Endodermal cell (in vitro differentiated cells): ENCODE measurements at places on chromosomes 3 and 15.

DNA sequence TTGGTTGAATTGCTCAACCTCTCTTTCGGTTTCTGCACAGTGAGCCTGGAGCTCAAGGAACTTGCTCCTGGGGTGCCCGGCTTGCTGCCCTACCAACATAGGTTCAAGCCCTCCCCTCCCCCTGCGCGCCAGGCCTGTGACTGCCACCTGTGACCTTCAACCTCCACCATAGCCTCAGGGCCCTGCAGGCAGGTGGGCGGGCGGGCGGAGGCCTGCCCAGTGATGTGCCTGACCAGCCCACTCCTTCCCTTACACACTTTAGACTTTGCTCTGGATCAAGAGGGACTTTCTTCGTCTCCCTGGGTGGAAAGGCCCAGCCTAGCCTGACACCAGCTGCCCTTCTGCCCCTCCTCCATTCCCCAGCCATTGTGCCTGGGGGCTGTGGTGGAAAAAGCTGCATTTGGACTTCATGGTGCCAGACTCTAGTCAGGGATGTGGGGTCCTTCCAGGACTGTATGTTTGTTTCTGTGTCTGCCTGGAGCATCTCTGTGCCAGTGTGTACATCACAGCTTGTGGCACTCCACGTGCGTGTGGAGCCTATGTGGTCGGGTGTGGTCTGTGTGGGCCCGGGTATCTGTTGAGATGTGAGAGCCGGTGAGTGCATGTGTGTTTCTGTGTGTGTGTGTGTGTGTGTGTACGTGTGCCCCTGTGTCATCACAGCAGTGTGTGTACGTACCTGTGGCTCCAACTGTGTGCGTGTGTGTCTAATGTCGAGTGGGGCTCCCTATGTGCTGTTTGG, 9.5 kb downstream of the PRKCD start:
- no peak for DNase-seq

DNA sequence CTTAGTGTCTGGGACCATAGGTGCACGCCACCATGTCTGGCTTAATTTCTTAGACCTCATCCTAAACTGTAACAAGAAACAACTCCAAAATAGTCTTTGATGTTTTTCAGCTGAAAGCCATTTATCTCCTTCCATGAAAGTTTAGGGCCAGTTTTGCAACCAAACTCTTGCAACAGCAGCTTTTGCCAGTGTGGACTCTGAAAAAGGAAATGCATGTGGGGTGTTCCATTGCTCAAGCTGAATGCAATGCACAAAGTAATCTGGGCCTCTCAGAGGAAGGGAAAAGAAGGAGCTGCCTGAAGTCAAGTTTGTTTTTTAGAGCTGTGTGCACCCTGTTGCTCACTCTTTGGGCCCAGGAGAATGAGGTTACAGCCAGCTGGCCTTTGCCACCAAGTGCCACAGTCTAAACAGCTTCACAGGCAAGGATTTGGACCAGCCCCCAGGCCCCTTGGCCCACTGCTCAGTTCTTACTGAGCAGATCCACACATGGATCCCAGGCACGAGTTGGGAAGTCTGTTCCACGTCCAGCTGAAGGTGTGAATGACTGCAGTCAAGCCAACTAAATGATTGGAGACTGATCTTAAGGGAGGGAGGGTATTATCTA, 212.3 kb upstream of the LRRFIP2 start:
- no peak for DNase-seq

GRCh38 chr15:53307952-53308624, 451.4 kb downstream of the WDR72 start:
- peak; percentile 76 for DNase-seq

DNA sequence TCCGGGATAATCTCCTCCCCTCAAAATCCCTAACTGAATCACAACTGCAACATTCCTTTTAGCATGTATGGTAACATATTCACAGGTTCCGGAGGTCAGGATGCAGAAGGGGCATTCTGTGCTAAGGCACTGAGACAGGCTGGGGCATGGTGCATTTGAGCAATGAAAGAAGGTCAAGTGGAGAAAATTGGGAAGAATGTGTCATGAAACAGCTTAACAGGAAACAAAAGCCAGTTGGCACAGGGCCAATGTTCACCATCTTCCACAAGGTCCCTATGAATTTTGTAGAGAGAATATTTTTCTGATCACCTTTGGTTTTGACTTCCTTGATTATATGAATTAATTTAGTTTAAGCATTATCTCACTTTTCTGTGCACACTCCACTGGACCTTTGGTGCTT, 587.7 kb upstream of the NR2F2 start:
- DNase-seq, result no peak

- DNase-seq, result no peak
Measured at GRCh38 chr3:185586686-185587039, 568 bp downstream of the SENP2 start.

DNA sequence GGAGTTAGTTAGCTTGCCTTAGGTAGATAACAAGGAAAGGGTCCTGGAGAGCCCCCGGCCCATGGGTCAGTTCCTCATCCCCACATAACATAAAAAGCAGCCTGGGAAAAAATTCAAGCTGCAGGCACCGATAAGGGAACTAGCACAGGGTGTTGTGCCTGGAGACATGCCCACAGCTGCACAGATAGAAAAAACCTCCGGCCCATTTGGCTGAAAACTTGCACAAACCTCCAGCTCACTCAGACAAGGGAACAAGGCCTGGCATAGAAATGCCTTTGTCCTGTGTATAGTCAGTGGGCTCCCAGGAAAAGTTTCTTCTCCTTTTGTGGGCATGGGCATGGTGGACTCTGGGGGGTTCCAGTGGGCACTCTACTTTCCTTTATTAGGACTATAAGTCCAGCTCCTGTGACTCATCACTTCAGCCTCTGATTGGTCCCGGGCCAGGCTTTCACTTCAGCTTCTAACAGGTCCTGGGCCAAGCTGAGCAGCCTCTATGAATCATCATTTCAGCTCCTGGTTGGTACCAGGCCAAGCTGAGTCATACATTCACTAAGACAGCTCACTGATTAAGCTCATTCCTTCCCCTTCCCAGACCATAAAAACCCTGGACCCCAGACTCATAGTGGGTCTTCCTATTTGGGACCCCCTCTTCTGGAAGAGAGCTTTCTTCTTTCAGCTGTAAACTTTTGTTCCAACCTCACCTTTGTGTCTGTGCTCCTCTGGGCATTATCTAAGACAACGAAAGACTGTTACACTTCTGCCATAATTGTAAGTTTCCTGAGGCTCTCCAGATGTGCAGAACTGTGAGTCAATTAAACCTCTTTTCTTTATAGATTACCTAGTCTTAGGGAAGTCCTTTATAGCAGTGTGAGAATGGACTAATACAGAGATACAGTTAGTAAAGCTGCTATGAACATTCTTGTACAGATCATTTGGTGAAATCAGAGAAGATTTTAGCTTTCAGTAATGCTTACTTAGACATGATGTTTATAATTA, 348.0 kb upstream of the DPPA4 start:
- DNase-seq, result no peak

DNA sequence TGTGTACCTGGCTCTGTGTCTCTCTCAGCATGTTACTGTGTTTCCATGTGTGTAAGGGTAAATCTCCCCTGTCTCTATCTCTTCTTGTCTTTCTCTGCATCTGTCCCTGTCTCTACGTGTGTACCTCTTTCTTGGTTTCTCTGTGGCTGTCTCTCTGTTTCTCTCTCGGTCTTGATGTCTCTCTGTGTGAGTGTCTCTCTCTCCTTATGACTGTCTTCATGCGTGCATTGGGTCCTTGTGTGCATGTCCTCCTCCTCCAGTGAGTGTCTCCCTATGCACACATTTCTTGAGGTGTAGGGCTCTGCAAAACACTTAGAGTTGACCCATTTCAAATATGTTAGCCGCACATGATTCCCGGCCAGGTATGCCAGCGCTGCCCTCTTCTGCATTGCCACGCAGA, 903.3 kb upstream of the CFAP20DC start:
- no peak for DNase-seq

- DNase-seq, result no peak
Measured at GRCh38 chr3:45544024-45544716, 50.4 kb upstream of the LIMD1 start.
